H1 (cell line): ENCODE measurements at places on chromosomes 5 and 9. TPM values are rescaled to one million over a fixed set of nuclear protein-coding genes. Genes with fewer than 3 reads are reported as not detected.

PLAC8L1 gene
- total RNA-seq = 0.92 TPM in 1 of 2 replicates, not detected in the other

DNA sequence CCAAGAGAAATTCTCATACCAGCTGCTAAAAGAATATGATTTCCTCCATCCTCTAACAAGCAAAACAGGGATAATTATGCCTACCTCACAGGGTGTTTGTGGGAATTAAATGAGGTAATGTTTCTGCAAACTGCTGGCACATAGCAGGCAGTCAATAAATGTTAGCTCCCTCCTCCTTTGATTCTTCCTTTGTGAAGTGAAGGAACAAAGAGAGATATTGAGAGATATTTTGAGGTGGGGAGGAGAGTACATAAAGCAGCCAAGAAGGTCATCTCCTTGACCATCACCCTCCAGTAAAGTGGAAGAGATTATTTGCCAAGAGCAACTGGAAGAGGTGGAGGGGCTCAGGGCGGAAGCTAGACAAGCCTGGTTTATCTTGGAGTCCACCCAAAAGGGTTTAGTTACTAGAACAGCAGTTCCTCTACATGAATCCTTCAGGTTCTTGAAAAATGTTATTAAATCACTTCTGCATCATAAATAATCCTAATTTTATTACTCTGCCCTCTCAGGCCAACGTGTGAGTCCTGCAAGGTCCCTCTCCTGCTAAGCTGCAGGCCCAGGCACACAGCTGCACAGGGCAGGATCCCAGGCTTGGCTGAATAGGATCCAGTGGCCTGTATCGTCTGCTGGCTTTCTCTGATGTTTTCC, 35.0 kb upstream of the TLE1 start:
- DNase-seq = no peak

DNA sequence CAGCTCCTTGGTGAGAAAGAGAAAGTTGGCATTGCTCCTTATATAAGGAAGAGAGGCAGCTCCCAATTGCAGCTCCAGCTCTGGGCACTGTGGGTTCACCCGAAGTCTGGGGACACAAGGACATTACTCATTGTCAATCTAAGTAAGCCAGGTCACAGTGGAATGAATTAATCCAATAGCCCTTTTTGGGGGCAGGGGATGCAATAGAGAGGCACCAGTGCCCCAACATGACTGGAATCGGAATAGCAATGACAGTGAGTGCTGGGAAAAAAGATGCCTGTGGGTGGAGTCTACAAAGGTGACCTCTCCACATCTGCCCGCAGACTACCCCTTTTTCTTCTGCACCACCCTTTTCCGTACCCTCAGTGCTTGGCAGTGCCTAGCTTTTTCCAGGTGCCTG, 11.1 kb upstream of the NEUROG1 start:
- DNase-seq = no peak

GRCh38 chr5:142323480-142324135, 1.2 kb downstream of the SPRY4 start:
- no peak for DNase-seq

DNA sequence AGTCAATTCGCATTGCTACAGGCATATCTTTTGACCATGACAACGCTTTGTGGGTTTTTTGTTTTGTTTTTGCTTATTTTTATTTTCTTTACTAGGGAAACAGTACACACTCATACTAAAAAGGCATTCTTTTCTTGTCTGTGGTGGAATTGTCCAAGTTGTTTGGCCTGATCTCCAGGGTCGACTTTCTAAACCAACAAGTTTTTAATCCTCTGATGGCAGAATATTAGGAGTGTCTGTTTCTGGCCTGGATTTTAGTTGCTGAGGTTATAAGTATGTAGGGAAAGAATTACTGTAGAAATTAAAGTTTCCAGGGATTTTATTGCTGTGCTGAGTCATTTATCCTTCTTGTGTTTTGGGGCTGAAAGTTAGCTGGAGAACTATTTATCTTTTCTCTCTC, 218.5 kb downstream of the TAF11L14 start:
- no peak for DNase-seq

PFDN1 gene
- total RNA-seq = 52.6 and 53.0 TPM in 2 replicates

- DNase-seq = no peak
These were observed 475 bp upstream of the GOLM1 start for GRCh38 chr9:86099701-86100364.
